ENCODE measurements at places on chromosomes 1 and 21.

GRCh38 chr1:150092180-150092791, 24.7 kb downstream of the VPS45 start:
- no peak overlapping the region for H3K27ac ChIP-seq
- no peak for DNase-seq
- H3K36me3 ChIP-seq = peaks cover 14% of the 10 kb centered on the region
- H3K27me3 ChIP-seq = no peaks in the 10 kb centered on the region
- H3K4me1 ChIP-seq = no peaks in the 10 kb centered on the region

DNA sequence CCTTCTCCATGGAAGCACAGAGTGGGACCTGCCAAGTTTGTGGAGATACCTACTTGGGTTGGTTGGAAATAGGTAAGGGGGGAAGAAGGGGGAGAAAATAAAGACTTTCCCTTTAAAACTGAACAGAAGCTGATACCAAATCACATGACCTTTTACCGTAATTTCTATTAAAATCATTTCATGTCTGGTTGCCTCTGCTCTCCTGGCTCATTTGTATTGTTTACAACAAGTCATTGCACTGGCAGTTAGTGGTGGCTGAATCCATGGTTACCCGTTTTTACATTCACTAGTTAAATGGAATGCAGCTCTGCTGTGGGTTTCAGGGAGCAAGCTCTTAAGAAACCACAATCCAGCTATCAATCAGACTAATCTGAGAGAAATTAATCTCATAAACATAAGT, 353.7 kb upstream of the ESRRG start:
- no peak overlapping the region for H3K27ac ChIP-seq
- peaks cover 30% of the 10 kb centered on the region for H3K4me1 ChIP-seq
- H3K4me3 ChIP-seq = no peak overlapping the region
- H3K27me3 ChIP-seq = no peaks in the 10 kb centered on the region
- H3K36me3 ChIP-seq = no peaks in the 10 kb centered on the region

- H3K27me3 ChIP-seq = peaks cover 87% of the 10 kb centered on the region
- no peak overlapping the region for H3K27ac ChIP-seq
- H3K4me3 ChIP-seq = no peak overlapping the region
- H3K4me1 ChIP-seq = no peaks in the 10 kb centered on the region
- no peaks in the 10 kb centered on the region for H3K36me3 ChIP-seq
- no peak for DNase-seq
Measured at GRCh38 chr1:165138960-165139359, 217.6 kb downstream of the LMX1A start.

DNA sequence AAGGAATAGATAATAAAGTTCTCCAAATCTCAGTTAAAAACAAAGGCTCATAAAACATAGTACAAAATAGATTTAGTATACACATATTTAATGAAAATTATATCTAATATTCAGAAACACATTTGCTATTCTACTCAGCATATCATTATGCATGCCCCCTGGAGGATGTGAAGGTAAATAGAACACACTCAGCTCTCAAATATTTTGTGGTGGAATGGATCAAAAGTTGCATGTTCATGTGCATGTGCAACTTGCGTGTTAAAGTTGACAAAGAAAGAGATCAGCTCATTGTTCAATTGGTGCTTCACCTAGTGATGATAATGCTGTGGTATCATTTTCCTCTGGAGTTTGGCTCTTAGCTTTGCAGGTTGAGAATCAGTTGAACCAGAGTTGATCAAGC, 4.9 kb upstream of the ZNF644 start:
- peaks cover 6% of the 10 kb centered on the region for H3K4me1 ChIP-seq
- H3K27ac ChIP-seq = no peak overlapping the region
- DNase-seq = no peak
- H3K36me3 ChIP-seq = no peaks in the 10 kb centered on the region
- H3K4me3 ChIP-seq = no peak overlapping the region
- H3K27me3 ChIP-seq = peaks cover 12% of the 10 kb centered on the region

DNA sequence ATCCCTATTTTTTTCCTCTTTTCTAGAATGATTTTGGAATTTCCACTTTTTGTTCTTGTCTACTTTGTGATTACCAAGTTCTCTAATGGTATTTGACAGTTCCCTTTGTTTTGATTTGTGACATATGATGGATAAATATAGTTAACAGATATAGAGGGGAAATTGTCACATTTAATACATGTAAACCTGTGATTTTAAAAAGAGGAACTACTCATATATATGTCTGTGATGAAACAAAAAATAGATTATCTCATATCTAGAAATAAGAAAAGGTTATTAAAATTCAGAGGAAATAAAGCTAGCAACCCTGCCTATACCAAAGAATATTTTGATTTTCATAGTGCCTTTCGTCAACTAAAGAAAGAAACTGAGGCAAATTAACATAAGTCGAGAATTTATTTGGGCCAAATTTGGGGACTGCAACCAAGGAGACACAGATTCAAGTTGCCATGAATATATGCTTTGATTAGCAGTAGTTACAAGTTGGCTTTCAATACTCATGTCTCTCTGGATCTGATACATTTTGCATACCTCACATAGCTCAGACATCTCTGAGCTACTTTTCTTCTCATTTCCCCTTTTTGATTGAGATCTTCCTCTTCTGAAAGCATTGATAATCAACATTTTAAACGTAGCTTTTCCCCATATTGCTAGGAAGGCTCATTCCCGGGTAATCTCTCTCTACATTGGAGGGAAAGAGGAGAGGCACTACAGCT, 15.6 kb upstream of the C21orf91 start:
- DNase-seq = no peak
- peaks cover 5% of the 10 kb centered on the region for H3K4me1 ChIP-seq
- H3K36me3 ChIP-seq = no peaks in the 10 kb centered on the region
- H3K27me3 ChIP-seq = no peaks in the 10 kb centered on the region
- no peak overlapping the region for H3K27ac ChIP-seq

- H3K36me3 ChIP-seq = no peaks in the 10 kb centered on the region
- no peaks in the 10 kb centered on the region for H3K27me3 ChIP-seq
- no peaks in the 10 kb centered on the region for H3K4me1 ChIP-seq
- no peak overlapping the region for H3K4me3 ChIP-seq
Measured at GRCh38 chr1:106879538-106879937, 176.9 kb upstream of the PRMT6 start.

- no peaks in the 10 kb centered on the region for H3K36me3 ChIP-seq
- H3K27me3 ChIP-seq = no peaks in the 10 kb centered on the region
- no peak overlapping the region for H3K27ac ChIP-seq
- no peak overlapping the region for H3K4me3 ChIP-seq
- peaks cover 9% of the 10 kb centered on the region for H3K4me1 ChIP-seq
- peak; percentile 28 for DNase-seq
Measured at GRCh38 chr1:56584910-56585528, 5.7 kb upstream of the PLPP3 start.

GRCh38 chr1:185144233-185144632, 12.5 kb downstream of the TRMT1L start:
- no peak for DNase-seq
- H3K4me3 ChIP-seq = no peak overlapping the region
- H3K27me3 ChIP-seq = no peaks in the 10 kb centered on the region
- H3K36me3 ChIP-seq = peaks cover 31% of the 10 kb centered on the region
- no peak overlapping the region for H3K27ac ChIP-seq
- H3K4me1 ChIP-seq = no peaks in the 10 kb centered on the region

DNA sequence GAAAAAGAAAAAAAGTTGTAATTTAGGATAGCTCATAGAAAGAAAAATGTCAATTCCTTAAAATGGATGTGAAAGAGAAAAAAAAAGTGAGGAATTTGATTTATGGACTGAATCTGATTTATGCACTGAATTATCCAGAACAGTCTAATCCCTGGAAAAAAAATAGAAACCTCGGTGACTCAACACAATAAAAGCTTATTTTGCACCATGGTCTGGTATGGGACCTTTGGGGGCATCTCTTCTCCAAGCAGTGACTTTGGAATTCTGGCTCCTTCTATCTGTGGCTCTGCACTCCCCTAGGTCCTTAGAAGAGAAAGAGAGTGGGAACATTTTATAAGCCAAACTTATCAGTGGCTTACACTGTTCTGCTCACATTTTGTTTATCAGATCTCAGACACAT, 471.7 kb upstream of the B3GALT2 start:
- H3K4me1 ChIP-seq = no peaks in the 10 kb centered on the region
- H3K27me3 ChIP-seq = peaks cover 3% of the 10 kb centered on the region
- DNase-seq = no peak

DNA sequence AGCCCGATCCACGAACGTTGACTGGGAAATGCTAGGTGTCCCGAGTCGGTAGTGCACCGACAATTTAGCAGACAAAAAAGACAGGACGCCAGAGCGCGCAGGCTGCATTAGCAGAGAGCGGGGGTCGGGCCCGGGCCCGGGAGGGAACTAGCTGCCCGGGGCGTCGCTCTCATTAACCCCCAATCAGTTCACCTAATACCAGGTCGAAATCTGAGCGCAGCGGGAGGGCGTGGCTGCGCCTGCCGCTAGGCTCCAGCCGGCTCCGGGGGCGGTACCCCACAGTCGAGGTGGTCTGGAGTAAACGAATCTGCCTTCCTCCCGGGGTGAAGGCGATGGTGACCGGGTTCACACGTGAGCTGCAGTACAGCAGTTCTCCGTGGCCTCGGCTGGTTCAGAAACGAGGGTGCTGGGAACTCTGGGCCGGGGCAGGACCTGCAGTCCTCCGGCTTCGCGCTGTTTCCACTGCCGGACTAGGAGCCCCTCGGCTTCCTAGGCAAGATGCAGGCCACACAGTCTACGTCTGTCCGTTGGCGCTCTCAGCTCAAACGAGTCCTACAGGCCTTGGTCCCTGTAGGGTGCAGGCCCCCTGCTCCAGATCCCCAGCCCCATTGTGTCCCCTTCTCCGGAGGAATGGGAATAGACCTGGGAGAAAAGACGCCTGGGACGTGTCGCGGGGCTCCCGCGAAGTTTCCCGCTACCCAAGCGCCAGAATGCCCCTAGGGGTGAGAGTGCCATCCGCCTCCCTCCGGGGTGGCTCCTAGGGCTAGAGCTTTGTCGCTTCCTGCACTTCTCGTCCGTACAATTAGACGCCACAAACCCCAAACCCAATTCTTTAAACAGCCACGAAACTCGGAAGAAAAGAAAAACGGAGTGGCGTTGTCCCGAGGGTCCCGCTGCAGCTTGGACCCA, 2.0 kb downstream of the GFI1 start:
- peaks cover 50% of the 10 kb centered on the region for H3K4me1 ChIP-seq
- H3K27ac ChIP-seq = no peak overlapping the region
- peak; percentile 71 for DNase-seq
- peaks cover 99% of the 10 kb centered on the region for H3K27me3 ChIP-seq

- no peak overlapping the region for H3K4me3 ChIP-seq
- H3K27me3 ChIP-seq = peaks cover 26% of the 10 kb centered on the region
- H3K27ac ChIP-seq = no peak overlapping the region
- no peaks in the 10 kb centered on the region for H3K36me3 ChIP-seq
- H3K4me1 ChIP-seq = peaks cover 41% of the 10 kb centered on the region
Measured at GRCh38 chr21:42374864-42375499, 8.6 kb upstream of the TFF1 start.

GRCh38 chr1:154755858-154756730, 114.0 kb downstream of the KCNN3 start:
- peak overlapping the region; percentile 47 for H3K27ac ChIP-seq
- no peaks in the 10 kb centered on the region for H3K36me3 ChIP-seq
- DNase-seq = no peak
- H3K27me3 ChIP-seq = peaks cover 84% of the 10 kb centered on the region
- H3K4me1 ChIP-seq = peaks cover 9% of the 10 kb centered on the region
- no peak overlapping the region for H3K4me3 ChIP-seq

- no peak overlapping the region for H3K27ac ChIP-seq
- peaks cover 8% of the 10 kb centered on the region for H3K36me3 ChIP-seq
- H3K4me3 ChIP-seq = no peak overlapping the region
- no peak for DNase-seq
Measured at GRCh38 chr1:59243550-59243949, 53.3 kb upstream of the FGGY start.

- no peak for DNase-seq
- peaks cover 26% of the 10 kb centered on the region for H3K4me1 ChIP-seq
Measured at GRCh38 chr1:36304970-36305914, 926 bp upstream of the SH3D21 start.

DNA sequence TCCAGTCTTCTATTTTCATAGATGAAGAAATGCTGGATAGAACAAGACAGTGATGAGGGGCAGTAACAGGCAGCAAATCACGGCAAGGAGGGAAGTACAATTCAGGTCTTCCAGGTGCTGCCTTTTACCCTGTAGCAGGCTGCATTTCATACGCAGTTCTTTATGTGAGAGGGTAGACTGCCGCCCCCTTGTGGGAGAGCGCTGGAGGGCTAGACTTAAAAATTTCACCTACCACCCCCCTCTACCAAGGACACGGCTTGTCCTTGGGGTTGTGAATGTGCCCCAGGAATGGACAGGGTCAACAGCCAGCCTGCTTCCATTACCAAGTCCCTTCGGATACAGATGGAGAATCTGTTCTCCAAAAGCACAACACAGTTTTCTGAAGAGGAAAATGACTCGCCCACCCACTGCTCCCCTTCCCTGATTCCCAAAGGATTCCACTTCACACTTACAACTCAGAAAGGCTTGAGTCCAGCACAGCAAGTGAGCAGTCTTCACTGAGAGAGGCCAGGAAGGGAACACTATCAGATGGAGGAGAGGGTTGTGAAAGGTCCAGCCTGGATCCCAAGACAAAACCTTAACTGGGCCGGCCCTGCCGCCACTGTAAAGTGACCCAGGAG, 7.4 kb downstream of the WDR77 start:
- H3K4me1 ChIP-seq = peaks cover 7% of the 10 kb centered on the region
- no peaks in the 10 kb centered on the region for H3K27me3 ChIP-seq
- H3K36me3 ChIP-seq = peaks cover 47% of the 10 kb centered on the region
- no peak overlapping the region for H3K4me3 ChIP-seq
- H3K27ac ChIP-seq = no peak overlapping the region
- peak; percentile 58 for DNase-seq

DNA sequence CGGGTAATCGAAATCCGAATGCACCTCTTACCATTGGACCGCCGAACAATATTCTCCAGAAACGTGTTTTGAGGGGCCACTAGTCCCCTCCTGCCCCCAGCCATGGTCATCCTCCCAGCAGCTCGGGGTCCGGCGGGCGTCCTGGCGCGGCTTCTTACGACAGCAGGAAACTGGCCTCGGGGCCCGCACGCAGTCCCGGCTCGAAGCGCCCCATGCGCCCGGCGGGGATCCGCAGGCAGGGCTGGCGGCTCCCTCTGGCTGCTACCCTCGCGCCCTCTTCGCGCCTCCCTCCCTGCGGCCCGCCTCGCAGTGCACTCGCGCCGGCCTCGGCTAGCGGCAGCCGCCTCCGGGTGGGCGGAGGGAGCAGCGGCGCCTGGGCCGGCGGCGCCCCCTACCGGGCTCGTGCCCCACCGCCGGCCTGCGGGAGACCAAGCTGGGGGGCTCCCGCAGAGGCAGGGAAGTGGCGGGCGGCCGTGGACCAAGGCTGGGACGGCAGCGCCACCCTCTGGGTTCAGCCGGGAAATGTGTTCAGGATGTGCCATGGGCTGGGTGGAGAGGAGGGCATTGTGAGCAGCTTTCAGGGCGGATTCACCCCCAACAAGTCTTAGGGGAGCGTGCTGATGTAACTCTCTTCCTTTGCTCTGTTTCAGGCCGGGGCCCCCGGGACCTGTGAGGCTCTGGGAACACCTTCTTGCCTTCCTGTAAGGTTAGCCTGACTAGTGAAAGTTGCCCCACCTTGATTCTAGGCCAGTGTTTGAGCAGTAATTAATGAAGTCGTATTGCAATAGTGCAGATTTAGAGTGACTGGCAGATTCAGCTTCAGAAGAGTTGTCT, at the start of gene KCNH1:
Gene KCNH1 (minus strand): TSS at position 313 of the 834 bp plus-strand sequence. CDS start 203 bp downstream, at position 110.
- H3K36me3 ChIP-seq = no peaks in the 10 kb centered on the region
- peaks cover 56% of the 10 kb centered on the region for H3K27me3 ChIP-seq
- H3K27ac ChIP-seq = no peak within 1 kb of the TSS
- no peaks in the 10 kb centered on the region for H3K4me1 ChIP-seq
- peak; percentile 93 for DNase-seq

- peak overlapping the region; percentile 95 for H3K27ac ChIP-seq
- peak overlapping the region; percentile 73 for H3K4me3 ChIP-seq
- no peak for DNase-seq
- H3K4me1 ChIP-seq = peaks cover 89% of the 10 kb centered on the region
- H3K27me3 ChIP-seq = no peaks in the 10 kb centered on the region
Measured at GRCh38 chr21:45410865-45411809, 6.2 kb downstream of the COL18A1 start.

Measured in nephron progenitor cell (in vitro differentiated cells).